ENCODE measurements at places on chromosomes 3 and 15.

DNA sequence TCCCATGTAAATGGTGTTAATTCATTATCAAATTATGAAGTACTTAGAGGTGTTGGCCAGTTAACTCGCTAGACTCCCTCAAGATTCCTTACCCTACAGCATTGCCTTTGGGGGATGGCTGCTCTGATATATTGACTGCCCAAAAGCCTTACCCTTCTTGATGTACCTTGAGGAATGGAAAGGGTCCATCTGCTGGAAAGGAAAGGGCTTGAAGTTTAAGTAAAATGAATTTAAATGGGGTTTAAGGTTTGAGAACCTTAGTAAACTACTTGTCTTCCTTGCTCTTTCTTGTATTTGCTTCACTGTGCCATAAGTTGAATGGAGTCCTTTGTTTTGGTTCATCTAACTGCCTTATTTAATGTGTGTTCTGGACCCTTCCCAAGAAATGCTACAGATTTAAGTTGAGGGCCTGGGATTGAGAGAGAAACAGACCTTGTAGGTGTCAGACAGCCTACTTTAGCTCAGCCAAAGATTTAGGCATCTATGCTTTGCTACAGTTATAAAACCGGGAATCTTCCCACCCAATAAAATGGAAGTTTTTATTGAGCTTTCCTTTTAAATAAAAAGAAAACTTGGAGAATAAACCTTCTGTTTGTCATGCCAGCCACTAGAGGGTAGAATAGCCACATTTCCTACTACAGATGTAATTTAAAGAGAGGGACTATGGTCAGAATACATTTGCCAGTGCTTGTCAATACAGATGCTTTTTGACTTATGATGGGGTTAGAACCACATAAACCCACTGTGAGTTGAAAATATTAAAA, 25.3 kb downstream of the CMSS1 start:
- no peak for DNase-seq

DNA sequence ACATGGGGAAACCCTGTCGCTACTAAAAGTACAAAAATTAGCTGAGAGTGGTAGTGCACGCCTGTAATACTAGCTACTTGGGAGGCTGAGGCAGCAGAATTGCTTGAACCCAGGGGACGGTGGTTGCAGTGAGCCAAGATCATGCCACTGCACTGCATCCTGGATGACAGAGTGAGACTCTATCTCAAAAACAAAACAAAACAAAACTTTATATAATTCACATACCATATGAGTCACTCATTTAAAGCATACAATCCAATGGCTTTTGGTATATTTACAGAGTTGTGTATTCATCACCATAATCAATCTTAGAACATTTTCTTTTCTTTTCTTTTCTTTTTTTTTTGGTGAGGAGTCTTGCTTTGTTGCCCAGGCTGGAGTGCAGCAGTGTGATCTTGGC, 8.7 kb downstream of the PXK start:
- DNase-seq: no peak

DNA sequence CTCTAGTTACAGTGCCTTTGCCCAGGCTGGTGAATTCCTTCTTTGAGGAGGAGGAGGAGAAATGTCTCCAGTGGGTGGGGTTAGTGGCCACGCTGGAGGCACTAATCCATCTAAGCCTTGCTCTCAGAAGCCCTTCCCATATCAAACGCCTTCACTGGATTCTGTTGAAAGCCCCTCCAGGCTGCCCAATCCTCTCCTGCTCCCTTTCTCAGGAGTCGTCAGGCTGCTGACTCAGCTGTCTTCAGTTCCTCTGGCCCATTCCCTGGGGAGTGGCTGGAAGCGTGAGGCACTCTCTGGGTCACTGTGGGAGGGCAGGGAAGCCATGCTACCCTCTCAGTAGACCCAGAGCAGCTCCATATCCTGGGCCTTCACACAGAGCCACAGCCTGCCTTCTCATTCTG, 2.7 kb downstream of the AP2M1 start:
- DNase-seq: no peak

- no peak for DNase-seq
Measured at GRCh38 chr3:22581007-22581406, 622.1 kb upstream of the UBE2E2 start.

All from activated CD8-positive, alpha-beta memory T cell treated with anti-CD3 and anti-CD28 coated beads for 4 hours (primary cell).